ENCODE measurements at places on chromosomes 3 and 15. TPM values are rescaled to one million over a fixed set of nuclear protein-coding genes. Genes with fewer than 3 reads are reported as not detected.

CHRNA5 gene
- 0.78 TPM for total RNA-seq

CHL1 gene
- total RNA-seq, result 45.3 TPM

WDR93 gene
- not detected for total RNA-seq

GNAT1 gene
- not detected for total RNA-seq

PSTPIP1 gene
- 2.9 TPM for total RNA-seq

C2CD4A gene
- not detected for total RNA-seq

ZCWPW2 gene
- 0.29 TPM for total RNA-seq

CFAP92 gene
- 0.25 TPM for total RNA-seq

RAB11A gene
- total RNA-seq, result 451 TPM

VGLL3 gene
- total RNA-seq, result 12.7 TPM

RTF1 gene
- total RNA-seq, result 23.4 TPM

KCNMB2 gene
- not detected for total RNA-seq

MYRIP gene
- total RNA-seq, result 2.9 TPM

Measured in lower leg skin (tissue), 4 donors.